ENCODE measurements at places on chromosomes 11 and 22. TPM values are rescaled to one million over a fixed set of nuclear protein-coding genes. Genes with fewer than 3 reads are reported as not detected.

GRCh38 chr11:74355626-74356025, 42.6 kb downstream of the PGM2L1 start:
- no peak for DNase-seq

The PARVG gene
- total RNA-seq, result 72.9 TPM

- no peak for DNase-seq
Observed at GRCh38 chr11:108278546-108278945, 55.7 kb downstream of the ATM start.

DNA sequence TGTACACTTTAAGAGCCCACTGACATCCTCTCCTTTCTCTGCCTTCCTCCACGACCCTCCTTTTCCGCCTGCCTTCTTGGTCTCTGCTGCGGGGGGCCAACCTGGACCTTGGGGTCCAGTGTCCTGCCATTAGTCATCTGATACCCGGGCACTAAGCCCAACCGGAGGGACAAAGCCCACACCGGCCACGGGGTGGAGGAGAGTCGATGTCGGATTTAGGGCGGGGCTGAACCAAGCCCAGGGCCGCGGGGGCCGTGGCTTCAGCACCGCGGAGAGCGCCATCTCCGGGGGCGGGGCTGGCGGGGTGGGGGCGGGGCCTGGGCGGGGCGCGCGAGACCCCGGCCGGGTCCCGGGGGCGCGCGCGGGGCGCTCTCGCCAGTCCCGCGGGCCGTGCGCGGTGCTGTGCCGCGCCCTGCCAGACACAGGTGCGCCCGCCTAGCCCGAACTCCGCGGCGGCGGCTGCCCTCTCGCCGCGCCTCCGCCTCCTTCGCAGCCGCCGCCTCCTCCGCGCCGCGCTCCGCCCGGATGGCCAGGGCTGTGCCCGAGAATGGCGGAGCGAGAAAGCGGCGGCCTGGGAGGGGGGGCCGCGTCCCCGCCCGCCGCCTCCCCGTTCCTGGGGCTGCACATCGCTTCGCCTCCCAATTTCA, at the start of gene MAPK8IP1:
Gene MAPK8IP1, plus strand, starts transcription at position 378 of the 647 bp plus-strand sequence. Its CDS starts 170 bp downstream, at position 548.
- DNase-seq, result peak; percentile 61

DNA sequence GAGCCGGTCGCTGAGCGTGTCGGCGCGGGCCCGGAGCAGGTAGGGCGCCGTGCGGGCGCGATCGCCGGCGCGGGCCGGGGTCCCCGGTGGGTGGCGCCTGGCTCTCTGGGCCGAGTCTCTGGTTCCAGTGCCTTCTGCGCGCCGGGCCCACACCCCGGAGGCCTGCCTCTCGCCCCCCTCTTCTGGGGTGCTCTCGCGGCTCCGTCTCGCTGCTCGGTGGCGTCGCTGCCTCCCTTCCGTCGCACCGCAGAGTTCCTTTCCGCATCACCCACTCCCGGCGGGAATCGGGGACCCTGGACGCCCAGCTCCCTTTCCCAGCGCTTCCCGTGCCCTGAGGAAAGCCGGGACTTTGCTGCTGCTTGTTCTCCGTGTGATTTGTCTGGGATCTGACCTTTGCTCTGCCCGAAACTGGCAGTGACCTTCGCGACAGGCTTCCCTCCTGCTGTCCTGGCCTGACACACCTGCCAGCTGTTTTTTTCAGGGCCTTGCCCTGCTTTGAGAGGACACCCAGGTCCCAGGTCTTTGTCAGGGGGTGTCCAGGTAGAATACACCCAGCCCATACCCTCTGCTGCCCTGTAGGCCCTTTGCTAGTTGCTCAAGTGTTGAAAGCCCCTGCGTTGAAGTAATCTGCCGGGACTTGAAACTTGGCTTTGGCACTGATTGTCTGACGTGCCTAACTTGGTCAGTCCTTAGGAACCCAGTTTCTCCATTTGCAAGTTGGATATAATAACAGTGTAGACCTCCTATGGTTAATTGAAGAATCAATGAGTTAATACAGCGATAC, 711 bp downstream of the FDX1 start:
- DNase-seq, result peak; percentile 14

DNA sequence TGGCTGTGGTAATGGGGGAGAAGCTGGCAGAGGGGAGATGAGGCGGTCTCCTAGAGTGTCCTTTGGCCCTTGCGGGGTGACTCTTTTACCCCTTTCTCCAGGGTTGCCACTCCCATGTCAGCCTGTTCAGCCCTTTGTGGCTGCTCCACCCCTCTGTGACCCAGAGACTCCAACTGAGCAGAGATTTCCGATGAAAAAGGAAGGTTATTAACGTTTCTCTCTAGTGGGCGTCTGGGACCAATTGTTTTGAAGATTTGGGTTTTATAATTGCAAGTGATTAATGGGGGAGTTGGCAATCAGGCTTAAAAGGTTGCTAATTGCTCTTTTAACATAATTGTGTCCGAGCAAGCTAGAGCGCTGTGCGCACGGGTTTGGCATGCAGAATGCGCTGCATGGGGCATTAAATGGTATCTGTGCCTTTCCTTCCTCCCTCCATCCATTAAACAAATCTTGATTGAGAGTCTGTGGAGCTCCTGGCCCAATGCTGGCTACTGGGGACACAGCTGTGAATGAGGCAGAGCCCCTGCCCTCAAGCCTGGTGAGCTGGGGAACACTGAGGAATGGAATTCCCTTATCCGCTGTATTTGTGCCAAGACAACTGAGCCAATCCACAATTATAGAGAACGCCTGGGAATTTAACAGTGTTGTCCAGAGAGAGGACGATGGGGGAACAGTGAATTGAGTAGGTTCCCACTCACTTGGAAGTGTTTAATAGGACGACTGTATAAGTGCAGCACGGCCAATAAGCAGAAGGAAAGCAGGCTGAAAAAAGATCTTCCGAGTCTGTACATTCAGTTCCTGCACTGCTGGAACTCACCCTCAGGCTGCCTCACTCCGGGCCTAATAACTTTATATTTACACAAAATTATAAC, 295.9 kb downstream of the MIAT start:
- DNase-seq, result no peak

The ZP1 gene
- total RNA-seq, result not detected

DNA sequence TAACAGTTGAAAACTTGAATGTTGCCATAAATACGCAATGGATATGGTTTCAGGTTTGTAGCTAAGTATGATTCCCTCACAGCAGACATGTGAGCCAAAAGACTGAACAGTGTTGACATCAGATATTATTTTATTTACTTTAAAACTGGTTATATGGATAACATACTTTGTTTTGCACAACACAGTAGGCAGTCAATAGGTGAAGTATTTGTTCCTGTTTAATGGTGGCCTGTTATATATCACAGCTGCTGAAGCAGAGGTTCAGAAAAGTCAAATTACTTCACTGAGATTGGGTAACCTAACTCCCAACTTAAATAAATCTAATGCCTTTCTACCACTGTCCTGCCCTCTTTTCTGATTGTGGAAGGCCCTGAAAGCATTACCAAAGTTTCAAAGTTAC, 44.6 kb downstream of the YAP1 start:
- no peak for DNase-seq

DNA sequence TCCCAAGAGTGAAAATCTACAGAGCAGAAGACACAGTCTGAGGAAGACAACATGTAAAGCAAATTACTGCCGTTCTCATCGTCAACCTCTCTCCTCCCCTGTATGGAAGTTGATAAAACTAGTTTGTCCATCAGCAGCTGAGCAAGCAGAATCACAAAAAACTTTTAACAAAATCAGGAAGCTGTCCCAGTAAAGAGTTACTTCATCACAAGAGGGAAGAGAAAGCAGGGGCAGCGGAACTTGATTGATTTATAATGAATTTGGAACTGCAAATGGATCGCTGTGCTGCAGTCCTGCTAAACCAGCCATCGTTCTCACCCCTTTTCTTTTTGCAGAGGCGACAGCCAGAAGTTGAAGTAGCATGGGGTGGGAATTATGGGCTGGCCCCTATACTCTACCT, 13.7 kb upstream of the UCP3 start:
- no peak for DNase-seq

The MMP7 gene
- total RNA-seq, result not detected

The TP53AIP1 gene
- total RNA-seq, result not detected

DNA sequence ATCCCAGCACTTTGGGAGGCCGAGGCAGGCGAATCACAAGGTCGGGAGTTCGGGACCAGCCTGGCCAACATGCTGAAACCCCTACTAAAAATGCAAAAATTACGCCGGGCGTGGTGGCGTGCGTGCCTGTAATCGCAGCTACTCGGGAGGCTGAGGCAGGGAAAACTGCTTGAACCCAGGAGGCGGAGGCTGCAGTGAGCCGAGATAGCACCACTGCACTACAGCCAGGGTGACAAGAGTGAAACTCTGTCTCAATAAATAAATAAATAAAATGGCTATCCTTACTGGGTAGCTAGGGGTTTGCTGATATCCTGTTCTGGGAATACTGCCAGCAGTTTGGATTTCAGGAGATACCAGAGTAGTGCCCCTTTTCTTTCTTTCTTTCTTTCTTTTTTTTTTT, 2.4 kb upstream of the RBM14 start:
- no peak for DNase-seq

DNA sequence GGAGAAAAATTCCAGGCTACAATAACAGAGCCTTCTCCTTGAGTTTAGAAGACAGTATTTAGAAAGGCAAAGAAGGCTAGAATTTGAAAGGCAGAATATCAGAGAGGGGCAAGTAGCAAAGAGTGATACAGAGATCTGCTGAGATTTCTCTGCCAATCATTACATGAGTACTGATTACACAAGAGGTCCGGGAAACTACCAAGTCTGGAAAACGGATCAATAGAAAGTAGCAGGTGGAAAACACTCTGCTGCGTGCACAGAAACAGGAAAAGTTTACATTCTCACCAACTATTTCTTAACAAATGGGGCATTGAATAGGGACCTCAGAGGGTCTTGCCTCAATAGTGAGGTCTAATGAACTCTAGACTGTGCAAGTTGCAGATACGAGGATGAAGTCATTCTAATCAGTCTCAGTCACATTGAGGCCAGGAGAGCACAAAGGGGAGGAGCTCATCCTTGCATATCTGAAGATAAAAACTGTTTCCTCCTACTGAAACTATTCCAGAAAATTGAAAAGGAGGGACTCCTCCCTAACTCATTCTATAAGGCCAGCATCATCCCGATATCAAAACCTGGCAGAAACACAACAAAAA, 1099.2 kb downstream of the LRRC4C start:
- DNase-seq, result no peak

The TRPM5 gene
- total RNA-seq, result not detected

The NPTXR gene
- 0.85 TPM for total RNA-seq

- no peak for DNase-seq
Observed at GRCh38 chr11:882596-882995, 28.0 kb downstream of the CHID1 start.

- no peak for DNase-seq
Observed at GRCh38 chr11:34236572-34236971, 121.2 kb downstream of the ABTB2 start.

DNA sequence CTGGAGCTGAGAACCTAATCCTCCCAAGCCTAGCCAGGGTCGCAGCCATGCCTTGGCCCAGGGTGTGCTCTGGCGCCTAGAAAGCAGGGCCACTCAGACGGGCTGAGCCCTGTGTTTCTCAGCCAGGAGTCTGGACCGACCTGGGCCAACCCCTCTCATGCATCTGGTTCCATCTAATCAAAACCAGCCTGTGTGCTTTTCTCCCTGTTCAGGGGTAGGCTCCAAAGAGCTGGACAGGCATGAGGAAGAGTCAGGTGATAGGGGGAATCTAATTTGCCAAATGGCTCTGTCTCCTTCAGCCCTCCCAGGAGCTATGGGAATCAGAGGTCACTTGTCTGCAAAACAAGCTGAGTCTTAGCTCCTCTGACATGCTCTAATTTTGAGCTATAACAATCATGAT, 55.7 kb downstream of the SCUBE1 start:
- no peak for DNase-seq

DNA sequence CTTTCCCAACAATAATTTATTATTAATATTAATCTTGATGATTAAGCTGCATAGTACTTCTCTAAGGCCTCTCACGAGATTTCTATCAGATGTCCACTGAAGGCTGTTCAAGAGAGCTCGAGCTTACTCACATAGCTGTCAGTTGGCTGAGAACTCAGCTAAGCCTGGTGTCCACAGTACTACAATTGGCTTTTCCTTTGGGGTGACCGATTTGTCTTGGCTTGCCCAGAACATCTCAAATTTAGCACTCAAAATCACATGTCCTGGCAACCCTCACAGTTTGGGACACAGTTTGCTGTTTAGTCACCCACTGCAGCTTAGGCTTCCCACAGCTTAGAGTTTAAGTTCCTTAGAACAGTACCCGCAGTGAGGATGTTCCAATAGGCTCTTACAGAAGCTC, 96.5 kb downstream of the LUZP2 start:
- no peak for DNase-seq

DNA sequence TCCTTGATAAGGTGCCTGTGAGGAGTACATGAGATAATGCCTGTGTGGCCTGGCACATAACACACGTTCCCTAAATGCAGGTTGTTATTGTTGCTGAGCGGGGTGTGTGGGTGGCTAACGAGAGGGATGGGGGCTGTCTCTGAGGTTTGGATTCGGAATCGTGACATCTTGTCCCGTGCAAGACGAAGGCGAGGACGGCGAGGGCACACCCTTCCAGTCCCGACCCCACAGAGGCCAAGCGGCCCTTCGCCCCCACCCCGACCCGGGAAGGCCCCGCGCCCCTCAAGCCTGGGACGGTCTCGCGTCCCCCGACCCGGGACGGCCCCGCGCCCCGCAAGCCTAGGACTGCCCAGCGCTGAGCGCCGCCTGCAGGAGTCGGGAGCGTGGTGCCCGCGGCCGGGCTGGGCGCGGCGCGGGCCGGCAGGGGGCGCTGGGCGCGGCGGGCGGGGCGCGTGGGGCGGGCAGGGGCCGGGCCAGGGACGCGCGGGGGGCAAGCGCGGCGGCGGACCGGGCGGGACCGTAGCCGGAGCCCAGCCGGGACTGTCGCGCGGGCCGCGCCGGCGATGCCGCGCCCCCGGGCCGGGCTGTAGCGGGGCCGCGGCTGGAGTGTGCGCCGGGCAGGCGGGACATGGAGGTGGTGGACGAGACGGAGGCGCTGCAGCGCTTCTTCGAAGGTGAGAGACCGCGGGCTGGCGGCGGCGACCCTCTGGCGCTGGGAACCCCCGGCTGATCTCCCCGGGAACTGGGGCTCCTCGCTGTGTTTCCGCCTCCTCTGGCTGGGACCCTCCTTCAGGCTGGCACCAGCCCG, at the start of gene MYRF:
Gene MYRF, plus strand, starts transcription at position 520 of the 808 bp plus-strand sequence. Its CDS starts 109 bp downstream, at position 629.
- DNase-seq, result peak; percentile 78

GRCh38 chr11:72111300-72112142, 974 bp downstream of the ANAPC15 start:
- no peak for DNase-seq

DNA sequence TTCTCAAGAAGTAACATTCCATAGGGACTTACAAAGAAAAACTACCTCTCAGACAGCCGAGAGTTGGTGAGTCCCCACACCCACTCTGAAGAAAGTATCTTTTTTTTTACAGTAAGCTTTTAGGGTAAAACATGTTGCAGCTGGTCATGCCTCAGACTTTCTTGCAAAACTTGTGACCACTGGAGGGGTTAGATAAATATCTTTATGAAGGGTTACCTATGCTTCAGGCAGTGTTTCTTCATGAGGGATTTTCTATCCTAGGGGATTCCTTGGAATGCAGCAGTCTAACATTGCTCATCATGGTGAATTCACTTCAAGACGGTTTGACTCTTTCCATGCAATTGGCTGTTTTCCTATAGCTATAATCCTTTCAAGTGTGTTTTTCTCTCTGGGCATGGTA, 20.8 kb upstream of the SNX19 start:
- DNase-seq, result no peak
